GM23248 (cell line): ENCODE measurements at places on chromosomes 4 and X. TPM values are rescaled to one million over a fixed set of nuclear protein-coding genes. Genes with fewer than 3 reads are reported as not detected.

DNA sequence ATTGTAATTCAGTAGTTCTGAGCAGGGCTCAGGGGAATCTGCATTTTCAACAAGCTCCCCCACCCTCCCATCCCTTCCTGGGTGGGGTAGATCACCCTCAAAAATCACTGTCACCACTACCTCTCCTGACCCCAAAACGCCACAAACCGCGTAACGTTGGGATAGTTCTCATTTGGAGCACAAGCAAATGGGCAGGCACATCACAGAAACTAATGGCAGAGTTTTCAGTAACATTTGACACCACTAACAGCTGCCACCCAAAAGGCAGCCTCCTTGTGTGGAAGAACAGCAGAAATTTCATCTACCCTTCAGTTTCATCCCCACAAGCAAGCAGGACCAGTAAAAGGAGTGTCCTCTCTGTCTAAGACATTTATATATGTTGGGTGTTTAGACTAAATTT is 132.7 kb downstream of the PALLD start:
- no peak overlapping the region for H3K27ac ChIP-seq
- no peaks in the 10 kb centered on the region for H3K36me3 ChIP-seq
- H3K4me1 ChIP-seq: peaks cover 25% of the 10 kb centered on the region

DNA sequence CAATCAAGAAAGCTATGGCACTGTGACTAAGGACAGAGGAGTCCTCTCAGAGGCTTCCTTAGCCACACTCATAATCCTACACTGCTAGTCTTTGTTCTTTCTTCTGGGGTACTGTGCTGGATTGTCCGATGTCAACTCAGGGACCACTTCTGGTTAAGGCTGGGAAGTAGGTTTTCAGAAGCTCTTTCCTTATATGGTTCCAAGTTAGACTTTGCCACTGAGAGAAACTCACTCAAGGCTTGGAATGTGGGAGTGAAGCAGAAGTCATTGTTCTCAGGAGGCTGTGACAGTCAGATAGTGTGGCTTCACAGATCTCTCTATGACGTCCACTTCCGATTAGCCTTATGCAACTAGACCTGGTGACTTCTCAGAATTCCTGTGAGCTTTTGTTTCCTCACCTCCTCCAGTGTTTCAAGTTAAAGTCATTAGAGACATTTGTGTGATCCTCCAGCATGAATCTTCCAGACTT is 317.3 kb upstream of the F9 start:
- no peaks in the 10 kb centered on the region for H3K36me3 ChIP-seq
- DNase-seq: no peak
- no peak overlapping the region for H3K4me3 ChIP-seq
- no peak overlapping the region for H3K27ac ChIP-seq

The DOCK11 gene
- total RNA-seq: 15.6 and 21.9 TPM in 2 replicates

The COPS4 gene
- 69.2 and 83.7 TPM in 2 replicates for total RNA-seq

DNA sequence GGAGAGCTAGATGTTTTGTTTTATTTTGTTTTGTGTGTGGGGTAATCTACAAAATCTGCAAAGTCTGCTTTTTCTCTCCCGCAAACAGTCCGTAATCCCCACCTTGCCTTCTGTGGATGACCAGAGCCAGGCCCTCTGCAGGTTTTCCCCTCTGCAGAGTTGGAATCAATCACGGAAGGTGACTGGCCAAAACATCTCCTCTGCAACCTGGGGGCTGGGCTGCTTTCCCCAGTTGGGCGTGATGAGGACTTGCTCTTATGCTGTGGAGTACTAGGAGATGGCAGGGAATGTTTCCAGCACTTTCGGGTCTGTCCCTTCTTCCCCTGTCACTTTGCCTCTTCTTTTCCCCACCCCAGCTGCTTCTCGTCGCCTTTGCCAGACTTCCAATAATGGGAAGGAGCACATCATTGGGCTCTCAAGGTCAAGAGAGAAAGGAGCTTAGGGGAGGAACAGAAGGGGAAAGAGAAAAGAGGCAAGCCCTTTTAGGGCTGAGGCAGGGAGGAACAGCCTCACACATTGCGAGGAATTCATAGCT is 1.1 kb downstream of the TMEM35A start:
- H3K4me3 ChIP-seq: no peak overlapping the region
- H3K4me1 ChIP-seq: no peaks in the 10 kb centered on the region
- H3K36me3 ChIP-seq: no peaks in the 10 kb centered on the region
- no peak for DNase-seq
